ENCODE measurements at places on chromosomes 5 and 9. TPM values are rescaled to one million over a fixed set of nuclear protein-coding genes. Genes with fewer than 3 reads are reported as not detected.

The TAL2 gene
- total RNA-seq = not detected

The CDH6 gene
- total RNA-seq = 137 TPM

The HTR1A gene
- total RNA-seq = not detected

The STC2 gene
- total RNA-seq = 24.3 TPM

The SPINK6 gene
- total RNA-seq = not detected

The KLF4 gene
- total RNA-seq = 21.7 TPM

The FGF10 gene
- total RNA-seq = not detected

The CWC27 gene
- total RNA-seq = 6.5 TPM

The TLN1 gene
- total RNA-seq = 299 TPM

The SOHLH1 gene
- not detected for total RNA-seq

The SHOC1 gene
- total RNA-seq = not detected

The PPP3R2 gene
- total RNA-seq = not detected

The ST8SIA4 gene
- total RNA-seq = 3.8 TPM

The PCDHGB1 gene
- total RNA-seq = 0.49 TPM

The EGR1 gene
- total RNA-seq = 8.5 TPM
